Hematopoietic multipotent progenitor cell treated with erythropoietin and hydrocortisone succinate and interleukin-3 and kit ligand, for 6 days (in vitro differentiated cells): ENCODE measurements at places on chromosomes 7 and 10.

GRCh38 chr10:98030093-98030821 is at the start of gene CRTAC1:
Gene CRTAC1, minus strand, starts transcription at chr10:98030621. Its CDS starts 149 bp downstream, at chr10:98030472.
- peak; percentile 21 for DNase-seq

- peak; percentile 46 for DNase-seq
Measured at GRCh38 chr10:76902949-76903348, 734.7 kb downstream of the KCNMA1 start.

DNA sequence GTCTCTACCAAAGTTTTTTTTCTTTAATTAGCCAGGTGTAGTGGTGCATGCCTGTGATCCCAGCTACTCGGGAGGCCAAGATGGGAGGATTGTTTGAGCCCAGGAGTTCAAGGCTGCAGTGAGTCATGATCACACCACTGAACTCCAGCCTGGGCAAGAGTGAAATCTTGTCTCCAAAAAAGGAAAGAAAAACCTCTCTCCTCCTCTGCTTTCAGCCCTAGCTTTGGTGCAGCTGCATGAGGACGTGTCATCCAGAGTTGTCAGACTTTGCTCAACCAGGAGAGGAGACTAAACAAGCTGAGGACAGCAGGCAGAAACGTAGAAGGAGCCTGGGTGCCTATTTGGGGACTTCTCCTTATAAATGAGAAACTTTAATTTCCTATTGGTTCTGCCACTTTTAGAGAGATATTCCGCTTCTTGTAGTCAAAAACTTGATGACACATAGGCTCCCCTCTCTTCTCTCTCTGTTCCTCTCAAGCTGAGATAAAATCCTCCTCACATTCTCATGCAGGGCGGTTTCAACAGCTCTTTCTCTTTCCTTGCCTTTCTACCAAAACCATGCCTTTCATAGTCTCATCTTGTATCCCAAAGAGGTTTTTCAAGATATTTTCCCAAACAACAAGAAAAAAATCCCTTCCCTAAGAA is 205.4 kb downstream of the ARHGAP12 start:
- DNase-seq = no peak

DNA sequence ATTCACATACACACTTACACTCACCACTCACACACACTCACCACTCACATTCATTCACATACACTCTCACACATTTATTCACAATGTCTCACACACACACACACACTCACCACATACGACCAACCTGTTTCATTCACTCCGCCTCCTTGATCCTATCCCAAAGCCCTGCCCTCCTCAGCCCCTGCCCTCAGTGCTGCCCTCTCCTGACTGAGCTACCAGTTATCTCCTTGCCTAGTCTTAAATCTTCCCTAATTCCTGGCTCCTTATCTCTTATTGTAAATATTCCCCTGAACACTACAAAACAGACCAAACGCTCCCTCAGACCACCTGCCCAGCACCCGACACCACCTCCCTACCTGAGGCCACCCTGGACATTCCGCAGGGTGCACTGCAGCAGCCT is 26.1 kb upstream of the C10orf120 start:
- DNase-seq = peak; percentile 9

- no peak for DNase-seq
Measured at GRCh38 chr7:154553711-154554265, 449.1 kb downstream of the PAXIP1 start.

GRCh38 chr7:4274286-4274685 is 407.8 kb upstream of the FOXK1 start:
- no peak for DNase-seq

GRCh38 chr7:157389951-157390730 is 53.3 kb downstream of the DNAJB6 start:
- peak; percentile 76 for DNase-seq

- no peak for DNase-seq
Measured at GRCh38 chr7:128928882-128929788, 8.6 kb upstream of the IRF5 start.

DNA sequence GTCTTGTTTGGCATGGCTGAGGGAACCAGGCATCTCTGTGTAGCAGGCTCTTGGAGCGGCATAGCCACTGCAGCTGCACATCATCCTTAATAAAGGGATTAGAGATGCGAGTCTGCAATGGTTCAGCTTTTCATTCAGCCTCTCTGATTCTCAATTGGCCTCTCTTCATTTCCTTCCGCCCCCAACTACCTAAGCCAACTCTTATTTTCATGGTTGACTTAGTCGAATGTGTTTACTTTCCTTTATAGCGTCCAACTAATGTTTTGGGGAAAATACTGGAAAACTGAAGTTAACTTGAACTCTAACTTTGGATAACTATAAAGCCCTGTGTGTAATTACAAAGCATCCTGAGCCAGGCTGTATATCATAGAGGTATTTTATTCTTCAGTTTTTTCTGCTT is 202.2 kb upstream of the KIAA1217 start:
- no peak for DNase-seq

GRCh38 chr10:7892146-7892545 is 73.8 kb downstream of the TAF3 start:
- DNase-seq = no peak

DNA sequence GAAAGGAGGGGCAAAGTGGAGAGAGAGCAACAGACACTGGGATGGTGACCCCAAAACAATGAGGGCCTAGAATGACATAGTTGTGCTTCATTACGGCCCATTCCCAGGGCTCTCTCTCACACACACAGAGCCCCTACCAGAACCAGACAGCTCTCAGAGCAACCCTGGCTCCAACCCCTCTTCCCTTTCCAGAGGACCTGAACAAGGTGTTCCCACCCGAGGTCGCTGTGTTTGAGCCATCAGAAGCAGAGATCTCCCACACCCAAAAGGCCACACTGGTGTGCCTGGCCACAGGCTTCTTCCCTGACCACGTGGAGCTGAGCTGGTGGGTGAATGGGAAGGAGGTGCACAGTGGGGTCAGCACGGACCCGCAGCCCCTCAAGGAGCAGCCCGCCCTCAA is 20.7 kb downstream of the PRSS2 start:
- no peak for DNase-seq

- no peak for DNase-seq
Measured at GRCh38 chr10:35327790-35328403, 8.4 kb upstream of the CCNY start.

DNA sequence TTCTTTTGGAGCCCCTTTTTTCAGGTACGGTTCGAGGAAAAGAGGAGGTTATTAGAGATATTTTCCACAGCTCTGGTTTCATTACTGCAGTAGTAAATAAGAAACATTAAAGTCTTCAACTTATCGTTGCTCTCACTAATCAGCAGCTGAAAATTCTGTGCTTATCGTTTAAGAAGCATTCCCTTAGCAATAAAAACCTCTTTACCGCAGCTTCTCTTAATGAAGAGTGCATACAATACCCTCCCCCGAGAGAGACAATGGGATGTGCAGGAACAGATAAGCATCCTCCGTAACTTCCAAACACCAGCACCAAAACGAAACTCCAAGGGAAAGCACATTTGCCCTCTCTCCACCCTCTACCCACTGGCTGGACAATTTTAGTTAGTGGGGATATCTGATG is 384.5 kb downstream of the NEBL start:
- DNase-seq = no peak

DNA sequence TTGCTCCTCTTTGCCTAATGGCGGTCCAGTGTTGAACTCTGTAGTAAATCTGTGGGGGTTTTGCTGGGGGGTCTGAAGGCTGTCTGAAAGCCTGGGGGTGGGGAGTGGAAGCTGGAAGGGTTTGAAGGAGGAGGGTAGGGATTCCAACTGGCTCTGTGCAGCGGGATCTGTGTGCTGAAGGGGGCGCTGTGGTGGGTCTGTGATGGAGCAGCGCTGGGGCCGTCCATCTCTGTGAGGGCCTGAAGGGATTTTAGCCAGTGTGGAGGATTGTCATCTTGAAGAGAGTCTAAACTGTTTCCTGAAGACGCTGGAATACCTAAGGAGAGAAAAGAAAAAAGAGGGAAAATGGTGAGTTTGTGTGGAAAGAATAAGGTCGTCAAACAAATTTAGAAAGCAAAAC is 129.2 kb downstream of the STRA8 start:
- DNase-seq = no peak

DNA sequence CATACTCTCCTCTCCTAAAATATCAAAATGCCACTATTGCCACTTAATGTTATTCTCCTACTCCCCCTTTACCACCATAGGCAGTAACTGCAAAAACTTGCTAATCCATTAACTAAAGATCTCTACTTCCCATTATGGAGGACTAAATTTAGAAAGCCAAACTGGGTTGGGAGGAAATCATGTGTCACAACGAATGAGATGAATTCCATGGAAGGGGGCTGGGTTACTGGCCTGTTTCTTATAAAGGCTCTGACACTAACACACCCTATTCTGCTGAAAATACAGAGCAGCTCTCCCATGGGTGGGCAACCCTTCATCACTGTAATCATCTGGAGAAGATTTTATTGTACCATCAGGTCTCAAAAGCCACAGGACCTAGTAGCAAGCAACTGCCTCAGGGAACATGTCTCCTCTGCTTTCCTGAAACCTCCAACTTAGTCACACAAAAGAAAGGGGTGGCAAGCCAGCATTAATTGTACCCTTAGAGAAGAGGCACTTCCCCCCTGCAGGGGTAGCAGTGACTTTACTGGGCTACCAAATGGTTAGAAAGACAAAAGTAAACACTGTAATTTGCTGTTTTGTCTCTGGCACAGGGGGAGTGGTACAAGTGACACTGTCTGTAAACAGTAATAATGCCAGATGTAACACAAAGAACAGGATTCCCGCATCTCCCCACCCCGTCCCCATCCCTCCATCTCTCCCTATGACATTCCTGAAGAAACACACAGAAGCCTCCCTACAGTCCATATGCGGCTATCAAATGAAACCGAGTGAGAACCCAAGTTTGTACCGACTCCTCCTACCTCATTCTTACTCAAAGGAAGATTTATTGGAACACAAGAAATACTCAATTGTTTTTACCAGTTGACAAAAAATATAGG is 81.6 kb downstream of the ARMH3 start:
- peak; percentile 23 for DNase-seq

GRCh38 chr10:33798754-33799153 is 464.3 kb upstream of the NRP1 start:
- DNase-seq = no peak

DNA sequence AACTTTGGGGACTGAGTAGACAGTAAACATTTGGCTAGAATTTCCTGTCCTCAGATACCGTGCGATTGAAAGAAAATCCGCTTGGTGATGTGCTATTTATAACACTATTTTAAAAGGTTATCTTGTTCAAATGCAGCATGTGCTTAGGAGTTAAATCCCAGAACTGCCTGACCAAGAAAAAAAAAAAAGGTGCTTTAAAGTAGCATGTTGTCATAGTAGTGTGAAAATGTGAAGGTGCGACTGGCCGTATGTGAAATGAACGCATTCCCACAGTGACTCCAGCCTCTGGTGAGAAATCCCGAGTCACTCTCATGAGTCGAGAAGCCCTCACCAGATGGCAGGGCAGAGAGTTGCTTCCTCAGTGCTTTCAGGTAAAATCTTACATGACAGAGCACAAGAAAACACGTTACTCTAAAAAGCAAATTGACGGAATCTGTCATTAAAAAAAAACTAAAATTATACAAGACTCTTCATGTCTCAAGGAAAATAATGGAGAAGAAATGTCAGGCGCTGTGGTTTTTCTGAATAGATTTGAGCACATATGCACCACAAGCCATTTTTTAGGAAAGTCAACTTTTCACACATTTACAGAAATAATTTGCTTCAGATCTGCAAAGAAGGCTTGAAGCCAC is 18.4 kb upstream of the KLF6 start:
- peak; percentile 58 for DNase-seq

GRCh38 chr7:134246761-134247160 is 70.0 kb downstream of the SLC35B4 start:
- no peak for DNase-seq

DNA sequence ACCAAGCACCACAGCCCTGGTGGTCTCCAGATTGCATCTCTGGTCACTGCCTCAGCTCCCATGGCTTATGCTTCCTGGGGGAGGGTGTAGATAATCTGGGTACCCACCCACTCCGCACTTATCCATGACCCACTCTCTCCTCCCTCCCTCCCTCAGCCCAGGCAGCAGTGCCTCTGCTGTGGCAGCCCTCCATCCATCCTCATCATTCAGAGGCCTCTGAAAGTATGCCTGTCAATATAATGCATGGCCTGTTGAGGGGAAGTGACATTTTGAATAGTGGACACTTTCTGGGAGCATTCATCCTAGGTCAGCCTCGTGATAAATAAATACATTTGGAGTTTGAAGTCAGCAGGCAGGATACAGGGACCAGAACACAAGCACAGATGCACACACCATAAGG is 23.2 kb downstream of the ZNF503 start:
- no peak for DNase-seq

GRCh38 chr7:8136051-8136730 is 125.8 kb downstream of the ICA1 start:
- no peak for DNase-seq

GRCh38 chr7:80791509-80791929 is 127.3 kb downstream of the SEMA3C start:
- DNase-seq = no peak

- peak; percentile 67 for DNase-seq
Measured at GRCh38 chr10:14736600-14737081, 38.1 kb downstream of the FAM107B start.

GRCh38 chr7:151313857-151314256 is 27.8 kb upstream of the NUB1 start:
- DNase-seq = peak; percentile 51

- no peak for DNase-seq
Measured at GRCh38 chr10:93746844-93747284, 10.9 kb upstream of the LGI1 start.

DNA sequence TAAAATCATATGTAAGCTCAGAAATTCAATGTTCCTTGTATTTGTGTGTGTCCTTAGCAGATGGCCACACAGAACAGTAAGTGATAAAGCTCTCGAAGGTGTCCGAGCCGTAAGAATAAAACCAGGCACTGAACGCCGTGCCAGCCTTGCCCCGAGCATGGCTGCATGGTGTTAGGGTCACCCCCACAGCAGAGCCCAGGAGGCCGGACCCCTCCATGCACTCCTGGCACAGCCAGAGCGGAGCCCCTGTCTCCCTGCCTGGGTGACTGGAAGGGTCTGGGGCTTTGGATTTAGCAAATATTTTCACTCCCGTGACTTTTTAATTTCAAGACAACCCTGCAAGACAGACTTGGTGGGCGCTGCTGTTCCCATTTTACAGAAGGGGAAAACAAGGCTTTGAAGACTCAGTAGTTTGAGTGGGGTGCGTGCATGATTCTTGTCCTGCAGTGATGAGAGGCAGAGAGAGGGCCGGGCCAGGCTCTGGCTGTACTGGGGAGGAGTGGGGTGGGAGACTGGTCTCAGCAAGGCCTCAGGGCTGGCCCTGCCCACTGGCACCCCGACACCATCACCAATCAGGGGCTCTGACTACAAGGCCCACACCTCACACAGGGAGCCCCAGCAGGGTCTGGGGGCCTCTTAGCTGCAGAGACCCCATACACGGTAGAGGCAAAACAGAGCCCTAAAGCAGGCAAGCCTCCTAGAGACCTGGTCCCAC is 39.4 kb downstream of the VIPR2 start:
- no peak for DNase-seq
